ENCODE measurements at places on chromosomes 11 and 22. TPM values are rescaled to one million over a fixed set of nuclear protein-coding genes. Genes with fewer than 3 reads are reported as not detected.

The ANGPTL5 gene
- polyA plus RNA-seq = not detected

The SOX10 gene
- polyA plus RNA-seq = not detected

The OR8A1 gene
- polyA plus RNA-seq = not detected

The TBX1 gene
- 7.8 TPM for polyA plus RNA-seq

The MPZL2 gene
- 13.3 TPM for polyA plus RNA-seq

The ZFTA gene
- 4.3 TPM for polyA plus RNA-seq

The KRTAP5-8 gene
- not detected for polyA plus RNA-seq

The ZNF215 gene
- polyA plus RNA-seq = 0.61 TPM

The DNAJB7 gene
- polyA plus RNA-seq = not detected

The WEE1 gene
- polyA plus RNA-seq = 9.3 TPM

The CD3D gene
- 3.3 TPM for polyA plus RNA-seq

The ART5 gene
- polyA plus RNA-seq = not detected

The RTN4RL2 gene
- polyA plus RNA-seq = 0.20 TPM

The CALCB gene
- not detected for polyA plus RNA-seq

The JHY gene
- 1.8 TPM for polyA plus RNA-seq

The PATE4 gene
- not detected for polyA plus RNA-seq

The APOL5 gene
- not detected for polyA plus RNA-seq

The TIMP3 gene
- 59.4 TPM for polyA plus RNA-seq

The CYTH4 gene
- 4.5 TPM for polyA plus RNA-seq

The PATE2 gene
- not detected for polyA plus RNA-seq

The P2RX6 gene
- 0.13 TPM for polyA plus RNA-seq

The FXYD2 gene
- 1.5 TPM for polyA plus RNA-seq

The ARHGEF17 gene
- 20.5 TPM for polyA plus RNA-seq

The CSNK1E gene
- polyA plus RNA-seq = 160 TPM

The SLC1A2 gene
- polyA plus RNA-seq = not detected

The OR51B5 gene
- polyA plus RNA-seq = not detected

Measured in aorta (tissue), 5 donors.